ENCODE measurements at places on chromosomes 16 and 17.

GRCh38 chr16:9033125-9033830 is 58.2 kb upstream of the HAPSTR1 start:
- DNase-seq = no peak
- H3K27me3 ChIP-seq = no peaks in the 10 kb centered on the region
- no peaks in the 10 kb centered on the region for H3K36me3 ChIP-seq
- no peak overlapping the region for H3K27ac ChIP-seq

- peaks cover 4% of the 10 kb centered on the region for H3K36me3 ChIP-seq
- peaks cover 16% of the 10 kb centered on the region for H3K27me3 ChIP-seq
- peaks cover 31% of the 10 kb centered on the region for H3K4me1 ChIP-seq
Observed at GRCh38 chr16:56201030-56201429, 9.7 kb downstream of the GNAO1 start.

DNA sequence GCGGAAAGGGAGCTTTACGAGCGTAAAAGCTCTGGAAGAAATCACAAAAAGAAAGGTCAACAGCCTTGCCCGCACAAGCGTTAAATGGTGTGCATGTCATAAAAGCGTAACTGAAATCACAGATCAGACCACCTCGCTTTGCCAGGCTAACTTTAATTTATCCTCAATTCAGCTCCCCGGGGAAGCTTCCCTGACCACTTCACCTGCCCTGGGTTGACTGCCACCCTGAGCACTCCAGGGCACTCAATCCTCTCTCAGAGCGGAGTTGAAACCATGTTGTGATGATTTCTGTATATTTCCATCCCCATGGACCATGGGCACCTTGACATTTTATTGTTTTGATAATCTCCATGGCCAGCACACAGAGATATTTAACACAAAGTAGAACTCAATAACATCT is 16.1 kb upstream of the NAGS start:
- H3K36me3 ChIP-seq = no peaks in the 10 kb centered on the region
- H3K27me3 ChIP-seq = peaks cover 33% of the 10 kb centered on the region
- no peak overlapping the region for H3K27ac ChIP-seq
- no peaks in the 10 kb centered on the region for H3K4me1 ChIP-seq

- H3K4me3 ChIP-seq = no peak overlapping the region
- no peaks in the 10 kb centered on the region for H3K36me3 ChIP-seq
- H3K4me1 ChIP-seq = no peaks in the 10 kb centered on the region
- no peak for DNase-seq
- no peaks in the 10 kb centered on the region for H3K27me3 ChIP-seq
Observed at GRCh38 chr16:27784351-27785306, 234.7 kb downstream of the KATNIP start.

DNA sequence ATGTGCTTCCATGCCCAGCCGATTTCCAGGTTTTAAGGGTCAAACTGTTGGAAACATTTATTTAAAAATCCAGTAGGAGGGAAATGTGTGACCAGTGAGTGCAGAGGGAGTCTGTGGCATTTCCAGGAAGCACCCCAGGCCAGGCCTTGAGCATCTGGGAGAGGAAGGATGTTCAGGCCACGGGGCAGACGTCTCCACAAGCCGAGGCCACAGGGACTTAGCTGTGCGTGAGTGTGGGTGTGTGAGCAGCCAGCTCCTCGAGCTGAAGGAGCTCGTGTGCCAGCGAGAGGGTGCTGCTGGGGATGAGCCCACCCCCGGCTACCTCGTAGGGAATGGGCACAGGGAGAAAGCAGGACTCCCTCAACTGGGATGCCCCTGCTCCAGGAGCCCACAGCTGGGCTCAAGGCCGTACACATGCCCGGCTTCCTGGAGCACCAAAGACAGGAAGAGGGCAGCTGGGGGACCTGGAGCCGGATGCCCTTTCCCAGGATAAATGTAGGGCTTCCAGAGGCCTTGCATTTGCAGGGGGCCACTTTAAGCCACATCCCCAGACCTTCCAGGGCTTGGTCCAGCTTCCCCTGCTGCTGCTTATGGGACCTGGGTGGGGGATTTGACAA is 12.5 kb downstream of the NPTX1 start:
- DNase-seq = no peak
- H3K27me3 ChIP-seq = peaks cover 51% of the 10 kb centered on the region
- no peaks in the 10 kb centered on the region for H3K36me3 ChIP-seq
- no peak overlapping the region for H3K4me3 ChIP-seq
- H3K27ac ChIP-seq = no peak overlapping the region

DNA sequence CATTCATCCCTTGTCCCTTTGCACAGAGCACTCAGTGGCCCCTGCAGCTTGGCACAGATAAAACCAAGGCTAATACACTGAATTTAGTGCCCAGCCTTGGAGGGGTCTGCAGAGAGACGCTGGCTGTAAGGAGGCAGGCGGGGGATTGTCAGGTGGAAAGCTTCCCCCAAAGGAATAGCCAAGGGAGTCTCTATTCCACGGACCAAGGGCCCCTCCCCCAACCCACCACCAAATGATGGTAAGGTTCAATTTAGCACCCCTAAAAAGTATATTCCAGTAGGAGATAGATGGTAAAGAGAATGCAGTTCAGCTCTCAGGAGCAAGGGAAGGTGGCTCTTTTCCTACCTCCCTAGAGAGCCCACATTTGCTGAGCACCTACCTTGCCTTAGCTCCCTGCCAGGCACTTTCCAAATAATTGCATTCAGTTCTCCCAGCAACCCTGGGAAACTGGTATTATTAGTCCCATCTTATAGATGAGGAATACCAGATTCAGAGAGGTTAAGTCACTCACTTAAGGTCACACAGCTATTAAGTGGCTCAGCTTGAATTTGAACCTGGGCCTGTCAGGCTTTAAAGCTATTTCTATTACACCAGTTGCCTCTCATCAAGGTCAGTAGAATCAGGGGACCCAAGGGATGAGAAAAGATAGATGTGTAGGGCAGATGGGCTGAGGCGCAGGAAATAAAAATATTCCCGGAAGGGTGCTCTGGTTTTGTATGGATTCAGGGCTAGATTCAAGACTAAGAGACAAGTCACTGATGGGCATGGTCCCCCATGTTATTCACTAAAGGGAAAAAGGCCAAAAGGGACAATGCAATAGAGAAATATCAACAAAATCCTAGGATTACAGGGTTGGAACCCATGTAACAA is 20.0 kb upstream of the ZFHX3 start:
- H3K27me3 ChIP-seq = peaks cover 86% of the 10 kb centered on the region
- H3K36me3 ChIP-seq = no peaks in the 10 kb centered on the region
- H3K4me1 ChIP-seq = peaks cover 5% of the 10 kb centered on the region
- DNase-seq = no peak
- no peak overlapping the region for H3K4me3 ChIP-seq

DNA sequence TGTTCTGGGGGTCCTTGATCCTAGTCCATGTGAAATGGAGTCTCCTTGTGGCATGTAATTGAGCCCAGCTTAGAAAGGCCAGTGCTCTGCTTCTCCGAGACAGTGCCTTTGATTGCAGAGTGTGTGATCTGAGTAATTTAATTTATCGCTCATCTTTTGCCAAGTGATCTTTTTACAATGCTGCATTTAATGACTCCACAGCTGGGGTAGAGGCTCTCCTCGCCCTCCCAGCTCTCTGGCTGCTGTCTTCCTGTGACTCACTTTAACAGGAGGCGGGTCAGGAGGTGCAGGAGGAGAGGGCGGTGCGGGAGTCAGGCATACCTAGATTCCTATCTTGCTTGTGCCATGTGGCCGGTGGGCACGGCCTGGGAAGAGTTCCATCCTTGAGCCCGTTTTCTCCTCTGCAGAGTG is 113.4 kb upstream of the FOXF1 start:
- no peak overlapping the region for H3K27ac ChIP-seq
- no peaks in the 10 kb centered on the region for H3K4me1 ChIP-seq
- H3K27me3 ChIP-seq = peaks cover 4% of the 10 kb centered on the region
- H3K4me3 ChIP-seq = no peak overlapping the region
- no peaks in the 10 kb centered on the region for H3K36me3 ChIP-seq

- no peak for DNase-seq
- peaks cover 5% of the 10 kb centered on the region for H3K4me1 ChIP-seq
- H3K4me3 ChIP-seq = no peak overlapping the region
- peaks cover 6% of the 10 kb centered on the region for H3K36me3 ChIP-seq
- no peaks in the 10 kb centered on the region for H3K27me3 ChIP-seq
Observed at GRCh38 chr17:63358956-63359355, 87.2 kb downstream of the CYB561 start.

DNA sequence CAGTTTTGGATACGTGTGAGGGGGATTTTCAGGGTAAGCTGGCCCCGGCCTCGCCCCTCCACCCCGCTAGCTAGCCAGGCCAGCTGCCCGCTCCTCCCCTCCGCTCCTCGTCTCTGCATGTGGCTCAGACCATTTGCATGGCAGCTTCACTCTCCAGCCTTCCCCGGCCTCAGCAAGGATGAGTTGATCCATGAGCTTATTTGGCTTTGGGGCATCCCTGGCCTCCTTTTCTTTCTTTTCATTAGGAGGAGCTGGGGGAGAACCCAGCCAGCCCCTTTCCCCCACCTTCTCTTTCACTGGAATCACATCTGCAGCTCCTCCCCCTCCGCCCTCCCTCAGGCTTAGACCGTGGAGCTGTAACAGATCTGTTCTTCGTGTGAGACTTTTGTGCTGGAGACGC is 30.7 kb downstream of the ELAC2 start:
- no peak overlapping the region for H3K4me3 ChIP-seq
- H3K4me1 ChIP-seq = peaks cover 3% of the 10 kb centered on the region
- no peak overlapping the region for H3K27ac ChIP-seq
- DNase-seq = no peak
- peaks cover 20% of the 10 kb centered on the region for H3K36me3 ChIP-seq

DNA sequence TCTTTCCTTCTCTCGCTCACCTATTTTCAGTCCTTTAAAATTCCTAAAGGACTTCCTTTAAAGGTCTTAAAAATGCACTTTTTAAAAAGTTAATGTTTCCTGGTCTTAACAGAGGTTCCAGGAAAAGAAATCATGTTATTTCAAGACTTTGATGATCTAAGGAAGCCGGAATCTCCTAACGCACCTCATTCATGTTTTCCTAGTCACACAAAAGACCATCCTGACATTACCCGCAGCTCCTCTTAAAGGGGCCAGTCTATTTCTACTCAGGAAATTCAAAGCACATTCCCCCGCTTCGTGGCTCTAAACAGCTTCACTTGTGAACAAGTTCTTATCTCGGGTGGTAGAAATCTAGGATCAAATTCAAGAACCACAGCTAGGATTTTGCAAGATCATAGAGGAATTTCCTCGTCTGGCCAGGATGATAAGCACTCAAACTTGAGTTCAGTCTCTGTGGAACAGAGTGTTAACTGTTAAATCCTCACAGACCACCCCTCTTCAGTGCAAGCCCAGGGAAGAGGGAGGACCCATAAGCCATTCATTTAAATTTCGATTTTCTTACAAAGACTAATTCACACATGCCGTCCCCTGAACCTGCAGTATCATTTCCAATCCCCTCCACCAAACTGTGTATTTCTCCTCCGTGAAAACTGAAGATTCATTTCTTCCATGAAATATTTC is 137.1 kb upstream of the AXIN2 start:
- no peak overlapping the region for H3K27ac ChIP-seq
- no peaks in the 10 kb centered on the region for H3K27me3 ChIP-seq
- no peak for DNase-seq

DNA sequence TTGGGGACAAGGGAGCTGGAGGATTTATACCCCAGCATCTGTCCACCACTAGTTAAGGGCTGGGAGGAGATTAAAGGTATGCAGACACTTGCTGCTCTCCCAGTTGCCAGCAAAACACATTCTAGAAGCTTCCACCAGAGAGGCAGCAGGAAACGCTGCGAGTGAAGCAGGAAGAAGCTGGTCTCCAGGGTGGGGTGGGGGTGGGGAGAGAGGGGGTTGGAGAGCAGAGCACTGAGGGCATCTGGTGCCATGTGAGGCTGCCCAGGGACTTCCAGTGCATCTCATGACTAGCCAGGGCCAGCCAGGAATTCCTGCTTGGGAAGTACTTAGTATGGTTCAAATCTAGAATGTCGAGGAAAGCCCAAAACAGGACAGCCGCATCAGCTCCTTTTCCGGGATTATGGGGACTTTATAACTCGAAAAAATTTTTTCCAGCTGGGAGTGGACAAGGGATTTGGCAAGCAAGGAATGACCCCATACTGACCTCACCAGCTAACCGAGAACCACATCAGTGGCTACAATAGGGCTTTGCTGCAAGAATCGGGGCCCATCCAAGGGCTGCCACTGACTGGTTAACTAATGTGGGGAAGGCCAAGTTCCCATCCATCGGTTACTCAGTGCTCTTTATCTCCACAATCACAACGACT is 26.2 kb upstream of the AXIN2 start:
- H3K4me1 ChIP-seq = peaks cover 18% of the 10 kb centered on the region
- no peak for DNase-seq
- H3K27ac ChIP-seq = no peak overlapping the region
- H3K4me3 ChIP-seq = no peak overlapping the region
- no peaks in the 10 kb centered on the region for H3K27me3 ChIP-seq

DNA sequence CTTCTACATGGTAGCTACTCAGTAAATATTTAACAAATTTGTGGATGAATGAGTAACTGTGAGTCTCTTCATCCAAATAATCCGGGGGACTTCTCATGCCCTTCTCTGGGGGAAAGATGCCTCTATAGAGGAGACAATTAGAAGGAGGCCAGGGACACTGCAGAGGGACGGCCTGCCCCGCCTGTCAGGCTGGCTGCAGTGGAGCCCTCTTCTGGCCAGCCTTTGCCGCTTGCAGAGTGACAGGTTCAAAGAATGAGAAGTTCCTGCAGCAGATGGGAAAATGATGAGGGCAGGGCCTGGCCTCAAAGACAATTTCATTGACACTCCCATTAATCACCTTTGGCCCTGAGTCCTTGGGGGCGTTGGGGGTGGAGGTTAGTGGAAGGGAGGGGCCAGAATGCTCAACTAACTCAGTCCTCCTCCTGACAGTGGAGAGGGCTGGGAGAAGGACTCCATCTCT is 339.0 kb downstream of the MAF start:
- DNase-seq = peak; percentile 36
- H3K4me1 ChIP-seq = peaks cover 2% of the 10 kb centered on the region
- no peak overlapping the region for H3K27ac ChIP-seq
- H3K27me3 ChIP-seq = peaks cover 91% of the 10 kb centered on the region

GRCh38 chr17:78933959-78934568 is 8.9 kb upstream of the TIMP2 start:
- H3K4me3 ChIP-seq = no peak overlapping the region
- H3K4me1 ChIP-seq = no peaks in the 10 kb centered on the region
- no peak overlapping the region for H3K27ac ChIP-seq
- no peaks in the 10 kb centered on the region for H3K36me3 ChIP-seq
- DNase-seq = no peak

DNA sequence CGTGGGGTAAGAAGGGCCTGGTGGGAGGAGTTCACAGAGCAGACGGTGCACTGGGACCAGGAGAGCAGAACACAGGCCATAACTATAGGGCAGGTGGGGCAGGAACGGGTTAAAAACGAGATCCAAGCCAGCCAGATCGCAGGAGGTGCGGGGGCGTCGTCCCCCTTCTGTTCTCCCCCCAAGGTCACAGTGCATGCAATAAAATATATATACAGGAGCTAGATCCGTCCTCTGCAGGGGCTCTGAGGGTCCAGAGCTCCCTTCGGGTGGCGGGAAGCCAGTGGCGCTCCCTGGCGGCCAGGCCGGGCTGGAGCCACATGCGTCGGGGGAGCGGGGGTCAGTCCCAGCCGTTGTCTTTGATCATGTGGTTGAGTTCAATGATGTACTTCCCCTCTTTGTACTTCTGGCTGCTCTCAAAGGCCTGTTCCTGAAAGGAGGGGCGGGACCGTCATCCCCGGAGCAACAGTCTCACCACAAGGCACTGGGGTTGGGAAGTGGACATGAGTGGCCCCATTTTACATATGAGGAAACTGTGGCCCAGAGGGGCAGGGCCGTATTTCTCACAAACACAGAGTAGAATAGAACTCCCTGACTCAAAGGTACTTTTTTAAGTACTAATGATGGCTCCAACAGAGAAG is 768 bp upstream of the TBX6 start:
- H3K36me3 ChIP-seq = peaks cover 9% of the 10 kb centered on the region
- H3K27me3 ChIP-seq = no peaks in the 10 kb centered on the region
- H3K4me3 ChIP-seq = peak overlapping the region; percentile 86
- peak; percentile 84 for DNase-seq
- H3K27ac ChIP-seq = peak overlapping the region; percentile 95

Data from activated naive CD8-positive, alpha-beta T cell treated with anti-CD3 and anti-CD28 coated beads for 36 hours (primary cell).